Mesenteric fat pad (tissue), 1 donor: ENCODE measurements at places on chromosomes 2 and 18. TPM values are rescaled to one million over a fixed set of nuclear protein-coding genes. Genes with fewer than 3 reads are reported as not detected.

GRCh38 chr18:47427923-47428637 is 176.6 kb upstream of the SKOR2 start:
- no peak for DNase-seq

DNA sequence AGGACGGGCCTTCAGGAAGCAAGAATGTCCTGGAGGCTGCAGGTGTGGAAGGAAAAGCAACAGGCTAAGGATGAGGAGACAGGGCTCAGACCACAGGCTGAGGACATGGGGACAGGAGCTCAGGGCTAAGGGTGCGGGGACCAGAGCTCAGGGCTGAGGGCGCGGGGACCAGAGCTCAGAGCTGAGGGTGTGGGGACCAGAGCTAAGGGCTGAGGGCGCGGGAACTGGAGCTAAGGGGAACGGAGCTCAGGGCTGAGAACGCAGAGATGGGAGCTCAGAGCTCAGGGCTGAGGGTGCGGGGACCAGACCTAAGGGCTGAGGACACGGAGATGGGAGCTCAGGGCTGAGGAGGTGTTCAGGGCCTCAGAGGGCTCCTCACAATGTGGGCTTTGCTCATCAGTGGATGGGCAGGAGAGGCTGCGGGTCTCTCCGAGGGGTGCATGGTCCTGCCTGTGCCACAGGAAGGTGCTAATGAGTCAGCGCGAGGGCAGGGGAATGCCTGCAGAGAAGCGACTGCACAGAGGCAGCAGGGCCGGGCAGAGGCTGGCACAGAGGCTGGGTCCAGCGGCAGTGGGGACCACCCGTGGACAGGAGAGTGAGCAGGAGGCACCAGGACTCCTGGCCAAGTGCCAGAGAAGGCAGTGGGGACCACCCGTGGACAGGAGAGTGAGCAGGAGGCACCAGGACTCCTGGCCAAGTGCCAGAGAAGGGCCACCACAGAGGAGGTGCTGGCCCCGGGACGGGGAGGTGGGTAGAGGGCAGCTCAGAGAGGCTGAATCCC is 271.7 kb downstream of the TWIST2 start:
- DNase-seq = no peak

DNA sequence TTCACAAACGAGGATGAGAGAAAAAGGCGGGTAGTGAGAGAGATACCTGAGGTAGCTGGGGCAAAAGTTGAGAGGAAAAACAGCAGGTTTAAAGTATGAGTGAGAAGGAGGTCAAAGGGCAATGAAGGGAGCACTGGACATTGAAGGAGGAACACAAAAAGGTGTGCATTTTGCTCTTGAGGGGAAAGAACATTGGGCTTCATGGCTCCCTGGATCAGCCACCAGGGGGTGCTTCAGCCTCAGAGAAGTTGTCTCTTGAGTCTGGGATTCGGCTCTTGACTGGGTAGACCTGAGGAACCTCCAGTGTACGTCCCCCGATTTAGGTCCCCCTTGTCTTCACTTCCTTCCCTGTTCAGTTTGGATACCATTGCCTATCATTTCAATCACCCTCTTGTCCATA is 128.5 kb downstream of the RAPGEF4 start:
- DNase-seq = no peak

The GALNT13 gene
- 3.1 TPM for total RNA-seq

- DNase-seq = peak; percentile 67
Measured at GRCh38 chr2:128308889-128309279, 9.8 kb downstream of the HS6ST1 start.

- no peak for DNase-seq
Measured at GRCh38 chr2:121092095-121092494, 192.9 kb downstream of the TFCP2L1 start.

The NOSTRIN gene
- 62.1 TPM for total RNA-seq

The B3GNT7 gene
- 3.9 TPM for total RNA-seq

- DNase-seq = no peak
Measured at GRCh38 chr2:180999274-180999964, 19.0 kb downstream of the UBE2E3 start.

DNA sequence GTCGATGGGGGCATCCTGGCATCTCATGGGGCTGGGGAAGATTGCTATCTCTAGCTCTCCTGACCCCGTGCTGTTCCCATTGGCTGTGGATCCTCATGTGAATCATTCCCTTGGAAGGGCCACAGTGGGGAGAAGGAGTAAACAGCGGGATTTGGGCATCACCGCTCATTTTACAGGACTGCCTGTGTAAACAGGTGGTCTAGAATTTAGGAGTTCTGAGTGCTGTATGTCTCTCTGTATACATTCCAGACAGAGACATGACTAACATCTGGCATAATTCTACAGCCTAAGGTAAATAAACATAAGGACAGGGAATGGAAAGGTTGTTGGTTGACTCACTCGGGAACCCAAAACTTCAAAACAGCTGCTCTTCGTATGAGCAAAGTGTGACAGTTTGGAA is 92.7 kb downstream of the COPS8 start:
- peak; percentile 49 for DNase-seq

DNA sequence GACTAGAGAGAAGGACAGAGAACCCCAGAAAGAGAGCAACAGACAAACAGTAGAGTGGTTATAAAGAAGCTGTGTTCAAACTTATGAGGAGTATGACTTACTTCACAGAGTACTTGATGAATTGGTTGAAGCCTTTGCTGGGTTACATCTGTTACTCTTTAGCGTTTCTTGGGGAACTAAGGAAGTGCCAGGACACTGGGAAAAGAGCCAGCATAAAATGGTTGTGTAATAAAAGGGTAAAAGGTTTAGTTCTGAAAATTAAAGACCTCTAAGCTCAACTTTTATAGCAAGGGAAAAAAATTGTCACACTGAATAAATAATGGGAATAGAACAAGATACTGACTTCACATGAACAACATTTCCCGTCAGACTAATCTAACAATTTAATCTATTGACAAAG is 17.0 kb upstream of the STAT4 start:
- DNase-seq = no peak

The LRATD1 gene
- 0.67 TPM for total RNA-seq

DNA sequence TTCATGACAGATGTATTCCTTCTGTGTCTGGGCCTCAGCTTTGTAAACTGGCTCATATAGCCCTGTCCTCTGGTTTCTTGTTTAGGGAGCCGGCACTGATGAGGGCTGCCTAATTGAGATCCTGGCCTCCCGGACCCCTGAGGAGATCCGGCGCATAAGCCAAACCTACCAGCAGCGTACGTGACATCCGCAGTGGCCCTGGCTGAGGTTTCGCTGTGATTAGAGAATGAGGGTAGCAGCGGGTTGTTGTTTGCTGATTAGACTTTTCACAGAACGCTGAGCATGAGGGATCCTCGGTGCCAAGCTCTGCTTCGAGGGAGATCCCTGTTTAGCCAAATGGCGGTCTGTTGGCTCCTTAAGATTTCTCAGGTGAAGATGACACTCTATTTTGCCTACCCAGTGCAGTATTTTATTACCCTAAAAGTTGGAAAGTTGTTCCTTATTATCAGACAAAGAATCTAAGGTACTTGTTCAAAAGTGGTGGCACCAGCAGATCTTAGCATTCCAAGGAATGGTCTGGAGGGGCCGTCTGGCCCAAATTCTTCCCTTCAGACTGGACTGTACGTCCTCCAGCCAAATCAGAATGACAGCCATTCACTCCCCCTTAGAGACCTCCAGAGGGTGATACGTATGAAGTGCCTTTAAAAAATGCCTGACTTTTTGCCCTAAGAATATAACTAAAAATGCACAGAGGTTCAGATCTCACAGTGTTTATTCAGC is 21.5 kb upstream of the GMCL1 start:
- no peak for DNase-seq

- DNase-seq = no peak
Measured at GRCh38 chr2:178101321-178102079, 10.7 kb upstream of the RBM45 start.

The TUBB6 gene
- total RNA-seq = 560 TPM

- DNase-seq = no peak
Measured at GRCh38 chr2:33316328-33316727, 160.1 kb upstream of the RASGRP3 start.

GRCh38 chr18:62792016-62792415 is 76.7 kb downstream of the PHLPP1 start:
- no peak for DNase-seq

DNA sequence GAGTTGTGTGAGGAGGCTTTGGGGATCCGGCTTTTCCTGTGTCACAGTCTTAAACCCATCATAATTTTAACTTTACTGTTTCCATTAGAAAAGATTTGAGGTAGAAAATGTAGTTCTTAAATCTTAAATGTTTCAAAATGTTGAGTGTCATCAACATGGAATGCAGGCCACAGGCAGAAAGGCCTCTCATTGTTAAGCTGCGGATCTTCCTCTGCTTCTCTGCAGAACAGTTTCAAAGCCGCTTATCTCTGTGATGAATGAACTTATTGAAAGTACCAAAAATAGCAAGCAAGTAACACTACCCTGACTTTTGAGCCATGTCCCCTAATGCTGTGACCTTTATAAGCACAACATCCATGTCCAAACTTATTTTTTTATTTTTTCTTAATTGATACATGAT is 1645.8 kb downstream of the DPP10 start:
- no peak for DNase-seq

The BOK gene
- total RNA-seq = 115 TPM

DNA sequence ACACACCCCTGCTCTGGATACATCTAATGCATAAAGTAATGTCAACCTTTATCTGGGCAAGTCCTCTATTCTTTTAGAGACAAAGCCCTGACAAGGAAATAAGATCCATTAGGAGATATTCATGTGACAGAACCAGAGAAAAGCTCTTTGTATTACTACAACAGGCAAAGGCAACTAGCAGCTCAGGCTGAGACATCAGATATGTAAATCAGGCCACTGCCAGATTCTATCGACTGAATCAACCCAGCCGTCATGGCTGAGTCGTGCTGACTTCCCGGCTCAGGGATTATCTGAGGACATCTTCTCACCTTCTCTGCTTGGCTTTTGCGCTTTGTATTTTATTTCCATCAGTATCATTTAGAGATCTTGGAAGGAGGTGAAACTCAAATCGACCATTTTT is 294.5 kb downstream of the PLCL1 start:
- DNase-seq = no peak

The PRKD3 gene
- 35.1 TPM for total RNA-seq

The CPS1 gene
- total RNA-seq = 3.8 TPM

The TMEM200C gene
- total RNA-seq = 0.32 TPM

- DNase-seq = no peak
Measured at GRCh38 chr2:234569776-234570430, 73.0 kb upstream of the ARL4C start.

The UGT1A3 gene
- total RNA-seq = not detected

- DNase-seq = no peak
Measured at GRCh38 chr2:96903815-96904214, 33.9 kb upstream of the SEMA4C start.

- no peak for DNase-seq
Measured at GRCh38 chr2:134590679-134591078, 128.1 kb downstream of the TMEM163 start.

DNA sequence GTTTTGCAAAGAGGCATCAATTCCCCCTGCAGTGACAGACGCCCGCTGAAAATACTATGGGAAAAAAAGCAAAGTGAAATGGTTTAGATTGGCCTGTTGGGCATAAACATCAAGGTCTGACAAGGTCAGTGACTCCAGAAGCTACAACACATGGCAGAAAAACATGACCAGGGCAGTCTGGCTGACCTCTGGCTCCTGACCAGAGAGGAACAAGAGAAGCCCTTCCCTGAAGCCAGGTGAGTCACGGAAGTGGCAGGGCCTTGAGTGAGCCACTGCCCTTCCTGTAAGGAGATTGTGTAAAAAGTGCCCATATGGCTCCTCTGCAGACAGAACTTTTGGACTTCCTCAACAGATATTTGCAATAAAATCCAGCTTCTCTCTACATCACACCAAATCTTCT is 72.0 kb downstream of the DNER start:
- DNase-seq = no peak

DNA sequence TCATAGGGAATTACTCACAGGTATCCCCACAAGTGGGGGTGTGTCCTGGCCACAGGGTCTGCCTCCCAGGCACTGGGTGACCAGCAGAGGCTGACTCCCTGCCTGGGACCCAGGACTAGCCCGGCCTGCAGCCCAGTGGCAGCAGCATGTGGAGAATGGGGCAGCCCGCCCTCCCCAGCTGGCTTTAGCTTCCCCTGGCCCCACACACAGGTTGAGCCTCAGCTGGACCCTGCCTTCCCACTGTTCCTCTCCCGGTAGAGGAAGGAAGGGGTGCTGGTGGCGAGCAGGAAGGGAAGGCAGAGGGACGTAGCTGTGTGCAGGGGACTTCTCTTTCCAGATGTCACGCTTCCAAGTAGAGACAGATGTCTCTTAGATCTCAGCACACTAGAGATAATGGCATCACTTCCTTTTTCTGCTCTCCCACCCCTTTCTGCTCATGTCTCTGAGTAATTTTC is 51.4 kb downstream of the EMILIN2 start:
- DNase-seq = no peak

DNA sequence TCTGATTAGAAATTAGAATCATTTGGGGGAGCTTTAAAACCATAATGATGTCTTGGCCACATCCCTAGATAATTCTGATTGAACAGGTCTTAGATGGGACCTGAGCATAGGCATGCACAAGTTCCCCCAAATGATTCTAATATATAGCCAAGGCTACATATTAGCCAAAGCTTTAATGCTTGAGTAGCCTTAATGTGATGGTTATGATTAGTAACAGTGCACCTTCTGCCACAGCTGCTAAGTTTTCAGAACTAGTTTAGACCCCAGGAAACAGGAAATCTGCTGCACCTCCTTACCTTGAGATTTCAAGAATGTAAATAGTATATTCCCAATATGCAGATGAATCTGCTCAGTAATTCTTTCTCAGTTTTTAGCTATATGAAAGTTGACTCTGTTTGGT is 119.8 kb downstream of the PTPN4 start:
- no peak for DNase-seq

GRCh38 chr2:240981871-240982800 is 16.3 kb upstream of the SNED1 start:
- no peak for DNase-seq

The SERPINB13 gene
- not detected for total RNA-seq

DNA sequence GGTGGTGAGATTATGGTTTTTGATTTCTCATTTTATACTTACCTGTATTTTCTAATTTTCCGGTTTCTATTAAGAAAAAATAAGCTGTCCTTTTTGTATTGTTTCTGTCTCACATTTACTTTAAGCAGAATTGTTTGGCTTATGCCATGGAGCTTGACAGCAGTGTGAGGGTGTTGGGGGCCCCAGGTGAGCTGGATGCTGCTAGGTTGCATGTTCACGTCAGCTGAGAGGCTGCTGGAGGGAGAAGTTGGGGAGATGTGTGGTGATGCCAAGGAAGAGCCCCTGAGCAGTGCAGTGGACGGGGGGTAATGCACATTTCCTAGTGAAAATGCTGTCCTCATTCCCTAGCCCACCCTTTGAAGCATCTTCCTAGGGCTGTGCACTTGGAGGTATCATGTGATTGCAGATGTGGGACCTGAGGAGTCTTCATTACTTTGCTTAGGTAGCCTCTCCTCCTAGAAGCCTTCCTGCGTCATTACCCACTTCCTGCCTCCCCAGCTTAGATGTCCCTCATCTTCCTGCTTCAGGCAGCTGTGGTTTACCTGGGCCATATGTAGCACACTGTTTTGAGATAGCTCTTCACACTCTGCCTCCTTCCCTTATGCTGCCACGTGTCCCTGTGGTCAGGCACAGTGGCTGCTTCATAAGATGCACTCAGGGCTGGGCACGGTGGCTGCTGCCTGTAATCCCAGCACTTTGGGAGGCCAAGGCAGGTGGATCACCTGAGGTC is 16.2 kb downstream of the ATG16L1 start:
- DNase-seq = no peak

- DNase-seq = no peak
Measured at GRCh38 chr2:43199492-43200488, 26.6 kb downstream of the ZFP36L2 start.

- DNase-seq = no peak
Measured at GRCh38 chr18:47120428-47120827, 29.9 kb downstream of the HDHD2 start.

The CEP68 gene
- total RNA-seq = 21.9 TPM
